ENCODE measurements at places on chromosomes 7 and 10. TPM values are rescaled to one million over a fixed set of nuclear protein-coding genes. Genes with fewer than 3 reads are reported as not detected.

The CPN1 gene
- not detected for total RNA-seq

The GCK gene
- 0.18 TPM for total RNA-seq

The SLC26A5 gene
- total RNA-seq: not detected

The ACSM6 gene
- total RNA-seq: not detected

The NUDT13 gene
- 1.1 TPM for total RNA-seq

The UPK3BL2 gene
- total RNA-seq: 0.56 TPM

DNA sequence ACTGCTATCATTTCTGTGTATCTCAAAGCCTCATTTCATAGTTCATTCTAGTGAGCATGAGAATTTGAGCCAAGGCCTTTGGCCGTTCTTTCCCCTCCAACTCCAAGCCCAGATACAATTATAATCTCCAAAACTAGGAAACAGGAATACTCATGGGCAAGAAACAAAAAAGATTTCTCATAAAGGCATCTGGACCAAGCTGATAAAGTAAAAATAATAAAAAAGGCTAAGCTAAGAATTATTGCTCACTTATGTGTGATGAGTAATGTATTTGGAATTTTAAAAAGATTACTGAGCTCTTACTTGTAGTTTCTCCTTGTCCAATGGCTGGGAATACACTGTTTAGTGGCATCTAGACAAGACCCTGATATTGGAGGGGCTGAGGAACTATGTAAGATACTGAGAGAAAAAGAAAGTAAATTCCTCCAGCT, 196.4 kb upstream of the POM121L12 start:
- no peak for DNase-seq

GRCh38 chr7:78247910-78248689, 449.5 kb downstream of the PHTF2 start:
- no peak for DNase-seq

DNA sequence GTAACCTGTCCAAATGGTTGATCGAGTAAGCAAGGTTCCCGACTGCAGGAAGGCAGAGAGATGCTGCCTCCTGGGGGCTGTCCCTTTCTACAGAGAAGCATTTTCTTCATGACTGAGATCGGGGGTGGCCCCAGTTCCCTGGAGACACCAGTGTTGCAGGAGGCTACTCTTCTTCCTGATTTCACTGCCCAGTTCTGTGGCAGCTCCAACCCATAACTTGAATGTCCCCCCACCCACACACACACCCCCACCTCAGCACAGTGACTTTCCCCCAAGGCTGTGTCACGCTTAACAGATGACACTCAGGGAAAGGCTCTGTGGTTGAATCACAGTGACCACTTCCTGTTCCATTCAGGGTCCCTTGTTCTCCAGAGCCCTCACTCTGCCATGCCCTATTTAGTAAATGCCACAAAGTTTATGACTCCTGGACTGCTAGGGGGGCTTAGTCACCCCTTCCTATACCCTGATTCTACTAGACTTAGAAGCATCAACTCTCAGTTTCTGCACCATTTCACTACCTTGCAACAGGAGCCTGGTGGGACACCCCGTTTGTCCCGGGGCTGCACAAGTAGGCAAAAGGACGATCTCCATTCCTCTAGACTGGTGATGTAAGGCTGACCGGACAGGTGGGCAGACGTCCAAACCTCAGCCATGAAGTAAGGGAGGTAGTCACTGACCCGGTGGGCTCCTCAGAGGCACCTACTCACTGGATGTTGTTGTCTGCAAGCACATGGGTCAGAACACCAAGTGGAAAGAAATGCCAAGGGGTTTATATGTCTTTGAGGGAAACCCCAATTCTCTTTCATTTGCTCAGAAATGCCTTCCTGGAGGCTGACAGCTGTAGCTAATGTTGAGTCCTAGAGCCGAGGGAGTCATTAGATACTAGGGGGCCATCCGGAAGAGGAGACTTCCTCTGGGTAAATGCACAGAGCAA, 31.3 kb upstream of the SMC3 start:
- DNase-seq: peak; percentile 92

DNA sequence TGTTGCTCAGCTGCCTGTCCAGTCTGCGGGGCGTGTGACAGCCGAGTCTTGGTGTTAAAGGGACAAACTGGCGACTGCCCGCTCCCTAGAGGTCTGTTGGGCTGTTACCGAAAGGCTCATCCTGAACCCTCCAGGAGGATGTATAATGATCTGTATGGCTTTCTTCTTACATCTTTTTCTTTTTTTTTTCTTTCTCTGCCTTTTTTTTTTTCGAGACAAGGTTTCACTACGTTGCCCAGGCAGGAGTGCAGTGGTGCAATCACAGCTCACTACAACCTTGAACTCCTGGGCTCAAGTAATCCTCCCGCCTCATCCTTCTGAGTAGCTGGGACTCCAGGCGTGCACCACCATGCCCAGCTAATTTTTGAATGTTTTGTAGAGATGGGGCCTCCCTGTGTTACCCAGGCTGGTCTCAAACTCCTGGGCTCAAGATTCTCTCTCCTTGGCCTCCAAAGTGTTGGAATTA, 857 bp downstream of the INTS15 start:
- no peak for DNase-seq

DNA sequence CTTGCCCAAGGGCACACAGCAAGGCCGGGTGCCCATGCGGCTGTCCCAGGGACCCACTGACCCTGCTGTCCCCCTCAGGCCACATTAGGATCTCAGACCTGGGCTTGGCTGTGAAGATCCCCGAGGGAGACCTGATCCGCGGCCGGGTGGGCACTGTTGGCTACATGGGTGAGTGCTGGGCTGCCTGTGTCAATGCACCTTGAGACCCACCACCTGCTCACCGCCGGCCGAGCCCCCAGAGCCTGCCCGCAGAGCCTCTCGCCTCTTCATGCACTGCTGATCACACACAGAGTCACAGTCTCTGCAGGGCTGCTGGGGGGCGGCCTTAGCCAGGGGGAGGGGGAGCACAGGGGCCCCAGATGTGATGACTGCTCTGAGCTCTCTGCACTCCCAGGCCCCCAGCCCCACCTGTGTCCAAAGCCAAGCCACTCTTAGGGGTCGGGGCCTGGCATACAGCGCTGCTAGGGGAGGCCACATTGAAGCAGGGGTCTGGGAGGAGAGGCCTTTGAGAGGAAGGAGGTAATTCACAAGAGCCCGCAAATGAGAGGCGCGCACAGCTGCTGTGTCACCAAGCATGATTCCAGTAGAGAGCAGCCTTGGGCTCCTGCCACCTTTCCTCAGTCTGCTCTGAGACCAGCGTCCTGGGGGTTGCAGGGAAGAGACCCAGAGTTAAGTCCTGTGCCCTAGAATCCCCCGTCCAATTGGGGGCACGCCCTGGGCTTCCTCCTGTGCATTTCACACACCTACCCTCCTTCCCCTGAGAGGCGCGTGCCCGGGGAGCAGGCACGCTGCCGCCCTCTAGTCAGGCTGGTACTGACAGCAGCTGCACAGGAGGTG, 100.4 kb downstream of the RGS10 start:
- no peak for DNase-seq

DNA sequence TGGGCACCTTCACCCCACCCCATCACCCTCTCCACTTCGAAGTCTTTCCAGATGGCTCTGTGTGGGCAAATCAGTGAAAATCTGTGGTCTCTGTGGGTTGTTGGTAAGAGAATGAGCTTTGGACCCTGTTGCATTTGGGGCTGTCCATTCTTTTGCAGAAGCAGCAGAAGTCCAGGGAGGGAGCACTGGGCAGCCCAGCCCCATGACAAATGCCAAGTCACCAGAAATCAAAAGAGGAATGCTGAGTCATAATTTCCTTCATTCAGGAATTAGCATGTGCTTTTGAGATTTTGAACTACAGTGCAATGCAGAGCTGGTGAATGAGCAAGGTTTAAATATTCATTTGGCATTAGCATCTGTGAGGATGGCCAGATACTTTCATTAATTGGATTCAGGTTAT, 556.2 kb downstream of the LRMDA start:
- DNase-seq: no peak

DNA sequence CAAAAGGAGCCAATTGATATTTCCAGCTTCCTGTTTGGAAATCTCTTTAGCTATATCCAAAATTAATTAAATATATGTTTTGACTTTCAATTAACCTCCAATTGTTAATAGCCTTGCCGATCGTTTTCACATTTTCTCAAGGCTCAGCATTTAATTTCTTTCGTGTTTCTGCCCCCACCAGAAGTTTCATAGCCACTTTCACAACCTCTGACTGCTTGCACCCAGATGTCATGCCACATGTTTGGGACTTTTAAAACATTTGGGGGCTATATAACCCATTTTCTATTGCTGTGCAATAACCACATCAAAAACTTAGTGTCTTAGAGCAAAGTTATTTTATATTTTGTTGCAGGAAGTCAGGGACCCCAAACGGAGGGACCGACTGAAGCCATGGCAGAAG, 510.6 kb upstream of the CNTNAP2 start:
- DNase-seq: no peak

DNA sequence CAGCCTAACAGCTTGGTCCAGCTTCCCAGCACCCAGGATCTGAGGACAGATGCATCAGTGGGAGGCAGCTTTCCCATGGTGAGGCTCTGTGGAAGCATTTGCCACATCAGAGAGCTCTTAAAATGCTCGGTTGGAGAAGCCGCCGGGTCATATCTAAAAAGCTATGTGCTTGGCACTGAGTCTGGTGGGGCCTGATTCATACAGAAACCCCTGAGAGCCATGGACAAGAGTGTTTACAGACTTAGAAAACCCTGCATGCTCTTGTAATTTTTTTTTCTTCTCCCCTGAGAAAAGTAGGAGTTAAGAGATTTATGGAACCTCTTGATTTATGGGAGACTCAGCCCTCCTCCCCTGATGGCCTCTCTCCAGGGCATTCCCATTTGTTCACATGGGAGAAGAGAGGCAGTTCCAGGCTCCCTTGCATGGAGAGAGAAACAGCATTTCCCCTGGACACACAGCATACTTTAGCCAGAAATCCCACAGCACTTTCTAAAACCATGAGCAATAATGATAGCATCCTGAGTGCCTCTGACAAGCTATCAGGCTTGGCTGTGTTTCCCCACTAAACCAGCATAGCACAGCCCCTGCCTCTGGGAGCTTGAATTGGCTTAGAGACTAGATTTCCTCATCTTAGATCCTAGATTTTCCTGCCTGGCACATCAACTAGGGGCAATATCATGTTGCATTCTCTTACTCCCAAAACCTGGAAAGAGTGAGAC, 322.1 kb upstream of the AUTS2 start:
- no peak for DNase-seq

DNA sequence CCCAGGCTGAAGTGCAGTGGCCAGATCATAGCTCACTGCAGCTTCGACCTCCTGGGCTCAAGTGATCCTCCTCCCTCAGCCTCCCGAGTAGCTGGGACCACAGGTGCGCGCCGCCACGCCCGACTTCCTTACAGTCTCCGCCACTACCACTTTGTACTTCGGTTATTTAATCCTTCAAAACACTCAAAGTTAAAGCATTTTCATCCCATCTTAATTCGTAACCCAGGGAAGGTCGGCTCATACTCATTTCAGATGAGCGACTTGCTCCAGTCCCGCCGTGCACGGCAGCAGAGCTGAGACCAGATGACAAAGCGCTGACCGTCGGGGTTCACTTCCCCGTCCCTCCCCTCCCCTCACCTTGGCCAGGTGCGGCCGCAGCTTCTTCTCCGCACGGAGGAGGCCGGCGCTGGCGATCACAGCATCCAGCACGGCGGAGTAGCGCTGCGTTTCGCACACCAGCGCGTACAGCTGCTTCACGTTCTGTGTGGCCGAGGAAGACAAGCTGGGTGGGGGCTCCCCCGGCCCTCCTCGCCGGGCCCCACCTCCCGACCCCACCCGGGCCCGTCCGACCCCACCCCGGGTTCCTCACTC, 457 bp downstream of the NSUN5 start:
- DNase-seq: no peak
